Hepatic stellate cell (primary cell): ENCODE measurements at places on chromosomes 7 and 10.
A peak's percentile ranks its signal among the peaks of the same experiment; 100 is the strongest.

- DNase-seq, result no peak
Observed at GRCh38 chr10:112637901-112638300, 190.9 kb downstream of the VTI1A start.

GRCh38 chr10:130728531-130729215 lies 582.8 kb downstream of the TCERG1L start:
- no peak for DNase-seq

DNA sequence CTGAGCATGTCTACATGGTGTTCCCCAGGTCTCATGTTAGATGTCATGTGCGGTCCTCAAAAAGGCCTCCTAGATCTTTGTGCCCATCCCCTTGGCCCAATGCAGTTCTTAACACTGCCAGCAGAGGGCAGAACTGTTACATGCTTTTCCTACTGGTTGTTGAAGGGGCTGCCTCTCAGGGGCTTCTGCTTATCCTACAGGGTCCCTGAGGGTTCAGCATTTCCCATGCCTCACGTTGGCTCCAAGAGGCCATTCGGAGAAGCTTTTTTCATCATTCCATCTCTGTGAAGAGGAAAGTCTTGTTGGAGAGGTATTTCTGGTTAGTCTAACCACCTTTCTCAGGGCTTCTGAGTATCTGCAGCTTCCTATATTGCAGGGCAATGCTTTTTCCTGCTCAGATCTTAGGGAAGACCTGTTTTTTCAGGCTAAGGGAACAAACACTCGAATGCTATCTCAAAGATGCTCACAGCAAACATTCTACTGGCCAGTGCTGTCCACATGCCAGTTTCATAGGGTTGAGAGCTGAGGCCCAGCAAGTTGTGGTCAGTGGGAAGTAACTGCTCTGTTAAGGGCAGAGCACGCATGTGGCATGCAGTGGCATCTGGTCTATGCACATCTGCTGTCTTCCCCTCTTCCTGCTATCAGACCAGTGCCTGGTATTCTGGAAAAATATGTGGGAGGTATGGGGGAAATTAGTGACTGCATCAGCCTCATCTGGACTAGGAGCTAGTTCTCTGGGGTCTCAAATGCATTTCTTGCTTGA lies 31.5 kb downstream of the MBL2 start:
- DNase-seq, result peak; percentile 29

- no peak for DNase-seq
Observed at GRCh38 chr7:140033036-140033435, 29.7 kb downstream of the PARP12 start.

GRCh38 chr7:1397491-1398327 lies 61.6 kb downstream of the MICALL2 start:
- no peak for DNase-seq

DNA sequence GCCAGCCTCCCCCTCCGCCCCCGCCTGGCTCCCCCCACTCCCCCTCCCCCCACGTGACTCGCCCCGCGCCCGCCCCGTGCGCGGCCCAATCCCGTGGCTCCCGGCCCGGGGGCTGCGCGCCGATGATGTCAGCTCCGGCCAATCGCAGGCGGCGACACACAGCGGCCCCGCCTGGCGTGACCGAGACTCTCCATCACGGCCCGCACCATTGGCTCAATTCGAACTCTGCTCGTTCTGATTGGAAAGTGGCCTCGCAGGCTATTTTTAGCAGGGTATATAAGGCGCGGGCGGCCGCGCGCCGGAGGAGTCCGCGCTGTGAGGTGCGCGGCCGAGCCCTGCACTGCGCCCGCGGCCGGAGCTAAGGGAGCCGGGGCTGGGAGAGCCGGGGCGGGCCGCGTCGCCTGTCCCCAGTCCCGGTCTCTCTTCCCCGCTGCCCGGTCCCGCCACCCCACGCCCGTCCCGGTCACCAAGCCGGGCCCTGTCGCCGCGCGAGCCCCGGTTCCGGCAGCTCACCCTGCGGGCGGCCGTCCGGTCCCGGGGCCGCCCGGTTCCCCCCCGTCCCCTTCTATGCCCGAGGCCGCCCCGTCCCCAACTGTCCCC lies 342 bp upstream of the KLF6 start:
- DNase-seq, result peak; percentile 100

DNA sequence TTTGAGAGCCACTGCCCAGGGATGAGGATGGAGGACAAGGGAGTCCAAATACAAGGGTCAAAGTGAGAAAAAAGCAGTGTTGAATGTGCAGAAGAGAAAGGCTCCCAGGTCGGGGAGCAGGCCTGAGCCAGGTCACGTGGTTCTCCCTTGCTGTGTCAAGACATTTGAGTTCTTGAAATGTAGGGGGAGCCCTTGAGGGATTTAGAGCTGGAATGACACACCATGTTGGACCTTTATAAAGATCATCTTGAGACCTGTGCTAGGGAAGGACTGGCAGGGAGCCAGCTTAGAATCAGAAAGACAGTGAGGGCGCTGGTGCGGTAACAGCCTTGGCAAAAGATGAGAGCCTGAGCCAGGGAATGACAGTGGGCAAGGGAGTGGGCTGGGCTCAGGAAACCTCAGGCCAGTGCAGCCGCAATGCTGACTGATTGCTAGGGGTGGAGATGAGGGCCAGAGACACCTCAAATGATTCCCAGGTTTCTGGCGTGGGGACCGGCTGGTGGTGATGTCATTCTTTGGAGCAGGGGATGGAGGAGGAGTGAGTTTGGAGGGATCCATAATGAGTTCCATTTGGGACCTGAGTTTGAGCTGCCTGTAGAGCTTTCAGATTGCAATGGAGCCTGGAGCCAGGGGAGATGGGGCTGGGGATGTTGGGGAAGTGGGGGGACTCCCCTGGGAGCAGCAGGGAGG lies 120.1 kb downstream of the PTPN20 start:
- no peak for DNase-seq

DNA sequence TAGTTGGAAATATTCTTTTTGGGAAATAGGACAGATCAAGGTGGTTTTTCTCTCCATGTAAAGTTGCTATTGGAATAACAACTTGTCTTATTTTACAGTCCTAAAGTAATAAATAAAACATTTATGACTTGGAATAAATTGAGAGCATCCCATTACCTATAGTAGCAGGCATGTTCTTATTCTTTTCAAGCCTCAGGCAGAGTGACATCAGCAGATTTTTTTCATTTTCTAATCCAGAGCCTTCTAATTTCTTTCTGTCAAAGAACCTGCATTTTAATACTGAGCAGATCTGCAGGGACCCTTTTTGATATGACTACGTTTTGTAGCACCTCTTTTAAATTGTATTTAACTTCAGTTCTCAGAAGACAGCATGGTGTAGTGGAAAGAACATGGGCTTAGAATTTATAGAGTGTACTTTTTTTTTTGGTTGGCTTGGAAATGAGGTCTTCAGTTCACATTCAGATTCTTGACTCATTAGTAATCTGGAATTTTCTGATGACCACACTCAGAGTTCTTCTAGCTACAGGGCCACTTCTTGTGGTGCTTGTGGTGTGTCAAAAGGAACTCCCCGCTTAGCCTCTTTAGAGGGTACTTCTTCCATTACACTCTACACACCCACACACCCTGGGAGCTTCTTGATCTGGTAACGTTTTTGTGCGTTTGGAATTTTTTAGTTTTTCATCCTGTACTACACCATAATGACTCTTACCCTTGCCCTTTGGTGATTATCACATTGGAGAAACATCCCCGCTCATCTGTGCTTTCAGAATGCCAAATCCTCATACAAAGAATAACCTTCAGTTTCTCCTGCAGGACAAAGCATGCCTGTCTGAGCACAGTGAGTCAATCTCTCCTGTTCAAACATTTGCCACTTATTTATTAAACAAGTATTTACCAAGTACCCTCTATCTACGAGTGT lies 34.6 kb downstream of the AGK start:
- peak; percentile 63 for DNase-seq

GRCh38 chr7:46651561-46652088 lies 730.6 kb upstream of the IGFBP3 start:
- DNase-seq, result no peak

DNA sequence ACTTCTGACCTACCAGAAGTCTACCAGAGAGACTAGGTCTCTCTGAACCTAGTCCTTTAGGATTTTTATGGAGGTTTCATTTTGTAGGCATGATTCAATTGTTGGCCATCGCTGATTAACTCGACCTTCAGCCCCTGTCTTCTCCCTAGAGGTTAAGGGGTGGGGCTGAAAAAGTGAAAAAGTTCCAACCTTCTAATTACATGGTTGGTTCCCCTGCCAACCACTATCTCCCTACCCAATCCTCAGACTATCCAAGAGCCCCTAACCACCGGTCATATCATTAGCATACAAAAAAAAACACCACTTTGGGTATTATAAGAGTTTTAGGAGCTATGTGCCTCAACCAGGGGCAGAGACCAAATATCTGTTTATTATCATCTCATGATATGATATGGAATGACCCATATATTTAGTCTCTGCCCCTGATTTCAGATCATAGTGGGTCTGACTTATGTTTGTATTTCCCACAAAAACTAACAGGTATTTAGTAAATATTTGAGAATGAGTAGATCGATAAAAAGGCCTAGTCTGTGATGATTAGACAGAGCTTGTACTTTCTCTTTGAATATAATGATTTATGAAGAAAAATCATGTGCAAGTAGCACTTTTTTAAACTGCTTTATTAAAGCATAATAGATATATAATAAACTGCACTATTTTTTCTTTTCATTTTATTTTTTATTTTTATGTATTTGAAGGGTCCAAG lies 35.8 kb downstream of the DNAJC9 start:
- no peak for DNase-seq

- no peak for DNase-seq
Observed at GRCh38 chr7:109939207-109939606, 1151.7 kb upstream of the LRRN3 start.

GRCh38 chr7:24882989-24883621 lies 96.9 kb downstream of the OSBPL3 start:
- DNase-seq, result peak; percentile 19

DNA sequence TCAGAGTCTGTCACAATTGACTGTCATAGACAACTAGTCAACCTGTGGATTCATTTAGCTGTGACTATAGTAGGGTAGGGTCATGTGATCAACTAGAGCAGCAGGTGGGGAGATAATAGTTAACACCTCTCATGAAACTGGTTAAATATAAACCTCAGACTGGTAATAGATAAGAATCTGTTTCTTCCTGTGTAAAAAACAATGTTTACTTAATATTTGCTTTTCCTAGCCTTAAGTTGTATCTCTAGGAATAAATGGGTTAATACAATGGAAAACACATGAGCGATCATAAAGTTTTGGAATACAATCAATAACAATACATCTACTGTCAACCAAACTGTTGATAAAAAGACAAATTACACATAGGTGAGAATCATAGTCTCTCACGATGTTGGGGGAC lies 43.4 kb upstream of the ITGB8 start:
- no peak for DNase-seq

GRCh38 chr7:143492043-143492471 lies 14.4 kb downstream of the TAS2R41 start:
- DNase-seq, result peak; percentile 47

DNA sequence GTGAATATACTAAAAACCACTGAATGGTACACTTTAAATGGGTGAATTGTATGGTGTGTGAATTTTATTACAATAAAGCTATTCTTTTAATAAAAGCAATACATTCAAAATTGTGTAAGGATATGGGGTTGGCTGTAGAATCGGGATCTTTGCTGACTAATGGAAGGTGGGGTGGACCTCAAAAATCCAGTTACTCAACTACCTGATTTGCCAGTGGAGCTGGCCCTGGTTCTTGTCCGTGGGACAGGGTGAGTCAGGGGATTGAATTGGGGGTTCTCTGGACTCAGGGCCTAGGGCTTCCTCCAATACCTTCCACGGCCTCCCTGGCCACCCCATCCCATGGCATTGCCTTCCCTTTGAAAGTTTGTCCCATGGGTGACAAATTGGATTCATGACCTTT lies 13.5 kb upstream of the RABGEF1 start:
- DNase-seq, result no peak

GRCh38 chr7:64875658-64876406 lies 27.2 kb upstream of the ZNF273 start:
- no peak for DNase-seq

GRCh38 chr7:80106498-80107113 lies 28.0 kb upstream of the GNAI1 start:
- no peak for DNase-seq

GRCh38 chr10:119852822-119853221 lies 19.8 kb downstream of the MCMBP start:
- no peak for DNase-seq

DNA sequence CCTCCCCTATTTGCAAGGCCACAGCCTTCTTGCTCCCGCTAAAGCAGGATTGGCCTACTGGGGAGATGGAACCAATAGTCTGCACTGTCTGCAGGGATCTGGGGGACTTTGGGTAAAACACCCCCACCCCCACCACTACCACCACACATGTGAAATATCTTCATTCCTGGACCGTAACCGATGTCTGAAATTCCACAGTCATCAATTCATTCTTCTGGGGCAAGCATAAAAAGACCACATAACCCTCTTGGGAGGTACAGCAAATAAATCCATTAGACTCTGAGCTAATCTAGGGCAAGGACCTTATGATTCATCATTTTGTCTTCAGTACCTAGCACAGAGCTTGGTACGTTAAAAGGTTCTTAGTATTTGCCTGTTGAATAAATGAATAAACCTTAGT lies 307.8 kb downstream of the GPAM start:
- DNase-seq, result no peak

GRCh38 chr10:11961771-11962170 lies 80.8 kb downstream of the UPF2 start:
- DNase-seq, result no peak

GRCh38 chr7:37277513-37277912 lies 171.2 kb downstream of the ELMO1 start:
- no peak for DNase-seq

DNA sequence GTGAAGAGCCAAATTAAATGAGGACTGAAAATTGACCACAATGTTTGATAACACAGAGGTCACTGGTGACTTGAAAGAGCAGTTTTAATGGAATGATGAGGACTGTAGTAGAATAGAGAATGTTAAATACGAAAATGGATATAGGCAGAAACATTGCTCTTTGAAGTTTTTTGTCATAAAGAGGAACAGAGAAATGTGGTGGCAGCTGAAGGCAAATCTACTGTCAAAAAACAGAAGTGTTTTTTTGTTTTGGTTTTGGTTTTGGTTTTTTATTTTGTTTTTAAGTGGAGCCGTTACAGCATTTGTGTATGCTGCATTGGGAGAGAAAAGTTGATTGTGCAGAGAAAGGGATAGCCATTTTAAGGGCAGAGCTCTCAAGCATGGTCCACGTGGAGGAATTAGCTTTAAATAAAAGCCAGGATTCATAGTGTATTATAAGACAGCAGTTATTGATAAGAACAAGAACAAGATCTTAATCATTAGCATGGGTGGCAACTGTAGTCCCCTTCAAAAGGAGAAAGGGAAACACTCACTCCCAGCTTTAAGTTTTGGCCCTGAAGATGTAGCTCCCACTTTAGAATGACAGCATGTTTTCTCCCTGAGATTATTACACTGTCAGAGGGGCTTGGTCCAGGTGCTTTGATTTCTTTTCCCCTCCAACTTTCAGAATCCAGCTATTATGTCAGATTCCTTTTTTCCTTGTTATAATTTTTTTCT lies 156.7 kb upstream of the BET1 start:
- no peak for DNase-seq

- DNase-seq, result peak; percentile 21
Observed at GRCh38 chr7:151566897-151567320, 47.2 kb upstream of the RHEB start.
